Kidney tubule cell (primary cell): ENCODE measurements at places on chromosomes 6 and 20.

DNA sequence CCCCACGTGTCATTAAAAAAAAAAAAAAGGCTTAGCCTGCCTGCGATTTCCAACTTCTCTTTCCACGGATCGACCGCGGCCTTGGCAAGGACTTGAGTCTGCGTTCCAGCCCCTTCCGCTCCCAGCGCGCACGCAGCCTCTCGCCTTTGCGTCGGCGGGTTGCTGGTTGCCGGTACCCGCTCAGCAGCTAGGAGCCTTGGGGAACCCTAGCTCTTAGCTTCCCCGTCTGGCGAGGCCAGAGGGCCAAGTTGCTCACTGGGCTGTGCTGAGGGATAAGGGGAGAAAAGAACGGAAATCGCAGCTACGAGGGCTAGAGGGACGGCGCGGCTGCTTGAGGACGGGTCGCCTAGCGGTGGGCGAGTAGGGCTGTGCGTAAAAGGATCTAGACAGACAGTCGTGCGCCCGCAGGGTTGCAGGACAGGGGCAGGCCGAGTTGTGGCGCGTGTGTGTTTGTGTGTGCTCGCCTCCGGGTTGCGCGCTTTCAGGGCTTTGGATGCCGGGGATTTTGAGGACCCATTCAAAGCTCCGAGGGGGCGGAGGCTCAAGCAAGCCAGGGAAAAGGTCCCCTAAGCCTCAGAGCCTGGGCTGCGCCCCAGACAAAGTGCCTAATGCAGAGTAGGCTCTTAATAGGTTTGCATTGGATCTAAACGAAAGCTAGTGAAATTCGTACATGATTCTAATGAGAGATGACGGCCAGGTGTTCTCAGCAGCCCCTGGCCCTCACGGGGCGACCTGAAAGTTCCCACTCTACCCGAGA, 40.5 kb upstream of the OSTM1 start:
- DNase-seq, result no peak

DNA sequence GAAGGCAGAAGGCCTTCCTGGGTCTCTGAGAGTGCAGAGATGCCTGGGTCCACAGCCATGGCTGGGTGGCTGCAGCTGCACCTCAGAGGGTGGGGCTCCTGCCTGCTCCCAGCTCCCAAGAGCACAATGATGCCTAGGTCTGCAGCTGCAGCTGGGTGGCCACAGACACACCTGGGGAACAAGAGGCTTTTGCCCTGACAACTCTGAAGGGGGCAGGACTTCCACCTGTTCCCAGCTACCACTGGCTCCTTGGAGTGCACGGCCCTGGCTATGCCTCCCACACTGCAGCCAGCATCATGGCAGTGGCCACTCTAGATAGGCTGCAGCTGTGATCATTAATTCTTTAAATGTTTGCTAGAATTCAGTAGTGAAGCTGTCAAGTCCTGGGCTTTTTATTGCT, 511.3 kb downstream of the ADGRB3 start:
- DNase-seq, result no peak

DNA sequence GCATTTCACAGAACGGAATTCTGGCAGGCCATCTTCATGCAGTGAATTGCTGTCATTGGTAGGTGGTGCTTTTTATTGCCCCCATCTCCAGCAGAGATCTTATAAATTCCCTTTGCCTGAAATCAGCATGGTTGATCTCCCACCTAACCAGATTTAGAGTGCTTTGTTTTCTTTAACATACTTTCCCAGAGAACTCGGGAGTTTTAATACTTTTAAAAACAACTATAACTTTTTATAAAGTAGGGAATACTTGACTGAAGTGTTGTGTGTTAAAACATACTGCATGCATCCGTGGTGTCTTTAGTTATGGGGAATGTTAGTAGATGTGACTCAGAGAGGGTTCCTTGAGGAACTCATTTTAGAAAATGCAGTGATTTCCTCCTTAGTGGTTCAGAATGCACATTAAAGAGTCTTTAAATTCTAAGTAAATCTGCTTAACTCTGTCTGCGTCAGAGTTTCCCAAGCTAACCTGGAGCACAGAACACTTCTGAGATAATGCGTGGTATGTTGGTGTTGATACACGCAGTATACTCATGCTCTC, 54.9 kb downstream of the AKAP12 start:
- DNase-seq, result peak; percentile 44

GRCh38 chr6:157148391-157149323, 174.7 kb downstream of the TMEM242 start:
- peak; percentile 97 for DNase-seq

GRCh38 chr6:139037490-139037889, 8.9 kb downstream of the ABRACL start:
- no peak for DNase-seq

GRCh38 chr6:95545226-95545625, 32.1 kb upstream of the MANEA start:
- DNase-seq, result no peak

- DNase-seq, result peak; percentile 77
Measured at GRCh38 chr20:43507150-43508080, at the start of gene L3MBTL1. L3MBTL1 (plus strand) TSS chr20:43507697; CDS start chr20:43513504, 5,807 bp downstream.

- no peak for DNase-seq
Measured at GRCh38 chr6:166952567-166953486, 3.5 kb downstream of the RNASET2 start.

DNA sequence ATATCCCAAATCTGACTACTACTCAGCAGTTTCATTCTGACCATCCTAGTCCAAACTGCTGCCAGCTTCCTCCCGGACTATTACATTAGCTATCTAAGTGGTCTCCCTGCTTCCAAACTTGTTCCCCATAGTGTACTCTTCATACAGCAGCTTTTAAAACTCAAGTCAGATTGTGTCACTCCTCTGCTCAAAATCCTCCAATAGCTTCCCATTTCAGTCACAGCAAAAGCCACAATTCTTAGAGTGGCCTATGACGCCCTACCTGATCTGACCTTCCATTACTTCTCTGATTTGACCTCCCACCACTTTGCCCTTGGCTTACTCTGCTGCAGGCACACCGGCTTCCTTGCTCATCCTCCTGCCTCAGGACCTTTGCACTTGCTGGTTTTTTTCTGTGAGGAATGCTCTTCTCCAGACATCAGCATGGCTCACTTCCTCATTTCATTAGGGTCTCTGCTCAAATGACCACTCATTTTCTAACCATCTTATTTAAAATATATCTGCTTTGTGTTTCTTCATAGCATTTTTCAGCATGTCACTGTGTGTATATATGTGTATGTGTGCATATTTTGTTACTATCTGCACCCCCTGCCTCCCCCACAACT, 111.1 kb upstream of the DTNBP1 start:
- no peak for DNase-seq

- DNase-seq, result no peak
Measured at GRCh38 chr6:1227935-1228753, 83.8 kb upstream of the FOXQ1 start.

- no peak for DNase-seq
Measured at GRCh38 chr20:48684501-48685041, 143.2 kb downstream of the PREX1 start.
